Astrocyte (in vitro differentiated cells and primary cell): ENCODE measurements at places on chromosomes 5 and 9. TPM values are rescaled to one million over a fixed set of nuclear protein-coding genes. Genes with fewer than 3 reads are reported as not detected.

GRCh38 chr9:88775037-88775471, 216.2 kb upstream of the S1PR3 start:
- peak; percentile 98 for DNase-seq

- no peak for DNase-seq
Measured at GRCh38 chr5:87152886-87153285, 114.8 kb upstream of the RASA1 start.

GRCh38 chr5:166979307-166979895, 1312.0 kb upstream of the WWC1 start:
- DNase-seq = no peak

GRCh38 chr5:141514330-141515133, 25.7 kb downstream of the PCDHGC5 start:
- DNase-seq = peak; percentile 54

DNA sequence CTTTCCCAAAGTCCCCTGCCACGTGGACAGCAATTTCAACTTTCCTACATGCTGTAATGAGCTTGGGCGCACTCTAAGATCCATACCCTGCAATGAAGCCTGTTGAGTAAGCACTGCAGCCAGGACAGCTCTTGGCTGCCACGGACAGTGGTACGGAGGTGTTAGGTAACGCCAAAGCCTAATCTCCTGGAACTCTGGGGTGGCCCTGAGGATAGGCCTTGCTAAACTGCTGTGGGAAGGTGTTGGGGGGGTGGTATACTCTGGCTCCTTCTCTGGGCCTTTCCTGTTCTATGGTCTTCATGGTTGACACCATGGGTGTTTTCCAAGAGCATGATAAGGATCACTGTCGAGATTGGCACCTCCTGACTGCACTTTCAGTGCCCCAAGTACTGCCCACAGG, 66.4 kb upstream of the PITX1 start:
- DNase-seq = no peak

DNA sequence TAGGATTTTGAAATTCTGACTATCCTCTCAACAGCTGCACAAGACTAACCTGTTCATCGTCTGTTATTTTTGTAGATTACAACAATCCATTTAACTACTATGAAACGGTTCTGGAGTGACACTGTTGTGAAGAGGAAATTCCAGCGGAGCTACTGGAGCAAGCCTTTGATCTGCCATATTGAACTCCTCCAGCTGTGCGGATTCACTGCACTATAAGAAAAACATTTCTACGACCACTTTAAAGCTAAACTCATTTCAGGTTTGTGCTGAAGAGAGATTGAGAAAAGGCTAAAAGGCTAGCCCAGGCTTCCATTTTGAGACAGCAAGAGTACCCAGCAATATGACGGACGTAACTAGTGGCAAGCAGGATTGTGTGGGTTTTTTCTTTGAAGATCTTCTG, 104.9 kb upstream of the ANKH start:
- no peak for DNase-seq

DNA sequence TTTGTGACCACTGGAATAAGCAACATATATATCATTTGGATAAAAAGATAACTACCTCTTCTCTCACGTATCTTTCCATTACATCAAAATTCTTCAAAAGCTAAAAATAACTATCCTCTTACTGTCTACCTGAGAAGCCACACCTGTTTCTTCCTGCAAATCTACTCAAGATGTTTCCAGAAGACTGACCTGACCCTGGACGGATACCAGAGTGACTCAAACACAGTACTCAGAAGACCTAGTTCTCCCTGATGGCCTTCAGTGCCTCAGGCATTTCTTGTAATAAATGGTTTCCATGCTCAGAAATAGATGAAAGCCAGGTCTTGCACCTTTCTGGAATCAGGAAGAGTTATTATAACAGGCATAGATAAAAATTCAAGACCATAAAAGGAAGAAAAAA, 245.9 kb upstream of the PIK3R1 start:
- DNase-seq = no peak

DNA sequence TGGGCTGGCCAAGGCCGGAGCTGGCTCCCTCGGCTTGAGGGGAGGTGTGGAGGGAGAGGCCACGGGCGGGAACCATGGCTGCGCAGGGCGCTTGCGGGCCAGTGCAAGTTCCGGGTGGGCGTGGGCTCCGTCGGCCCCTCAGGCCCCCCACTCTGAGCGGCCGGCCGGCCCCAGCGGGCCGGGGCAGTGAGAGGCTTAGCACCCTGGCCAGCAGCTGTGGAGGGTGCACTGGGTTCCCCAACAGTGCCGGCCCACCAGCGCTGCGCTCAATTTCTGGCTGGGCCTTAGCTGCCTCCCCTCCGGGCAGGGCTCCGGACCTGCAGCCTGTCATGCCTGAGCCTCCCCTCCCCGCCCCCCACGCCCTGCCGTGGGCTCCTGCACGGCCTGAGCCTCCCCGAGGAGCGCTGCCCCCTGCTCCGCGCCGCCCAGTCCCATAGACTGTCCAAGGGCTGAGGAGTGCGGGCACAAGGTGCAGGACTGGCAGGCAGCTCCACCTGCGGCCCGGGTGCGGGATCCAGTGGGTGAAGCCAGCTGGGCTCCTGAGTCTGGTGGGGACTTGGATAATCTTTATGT, 184.2 kb downstream of the ATPSCKMT start:
- no peak for DNase-seq

Gene PCDHGA9
- 0.73 and 0.87 TPM in 2 replicates for total RNA-seq

GRCh38 chr5:90682278-90682677, 123.7 kb downstream of the ADGRV1 start:
- no peak for DNase-seq

Gene NTNG2
- 2.4 and 2.5 TPM in 2 replicates for total RNA-seq

GRCh38 chr5:72085319-72085718, 22.0 kb upstream of the MAP1B start:
- no peak for DNase-seq

DNA sequence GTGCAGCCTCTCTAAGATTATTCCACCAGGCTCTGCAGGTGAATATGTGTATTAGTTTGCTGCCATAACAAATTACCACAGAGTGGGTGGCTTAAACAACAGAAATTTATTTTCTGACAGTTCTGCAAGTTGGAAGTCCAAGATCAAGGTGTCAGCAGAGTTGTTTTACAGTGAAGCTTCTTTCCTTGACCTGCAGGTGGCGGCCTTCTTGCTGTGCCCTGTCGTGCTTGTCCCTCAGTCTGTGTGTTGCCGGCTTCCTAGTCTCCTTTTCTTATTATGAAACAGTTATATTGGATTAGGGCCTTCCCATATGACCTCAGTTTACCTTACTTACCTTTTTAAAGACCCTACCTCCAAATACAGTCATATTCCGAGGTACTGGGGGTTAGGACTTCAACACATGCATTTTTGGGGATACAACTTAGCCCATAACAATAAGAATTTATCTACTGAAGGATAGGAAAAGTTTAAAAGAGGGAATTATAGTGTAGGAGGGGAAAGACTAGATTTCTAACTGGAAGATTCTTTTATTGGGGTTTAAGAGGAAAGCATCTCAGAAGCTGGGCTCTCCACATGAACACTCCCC, 97.4 kb downstream of the OSTF1 start:
- DNase-seq = no peak

Gene C9orf50
- total RNA-seq = 0.41 TPM in 1 of 2 replicates, not detected in the other

Gene HSD17B3
- total RNA-seq = 0.26 TPM in 1 of 2 replicates, not detected in the other

DNA sequence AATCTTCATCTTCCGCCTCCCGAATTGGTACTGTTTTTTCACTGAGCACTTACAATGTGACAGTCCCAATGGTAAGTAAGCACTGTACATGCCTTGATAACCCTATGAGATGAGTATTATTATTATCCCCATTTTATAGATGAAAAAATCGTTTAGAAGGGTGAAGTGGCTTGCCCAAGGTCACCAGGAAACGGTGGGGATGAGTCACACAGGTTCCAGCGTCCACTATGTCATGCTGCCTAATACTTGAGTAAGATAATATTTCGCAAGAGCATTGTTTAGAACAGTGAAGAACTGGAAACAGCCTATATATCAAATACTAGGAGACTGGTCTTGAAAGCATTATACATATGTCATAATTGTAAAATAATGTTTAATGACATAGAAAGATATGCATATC, 12.9 kb downstream of the HAND1 start:
- no peak for DNase-seq

- DNase-seq = no peak
Measured at GRCh38 chr9:26157411-26157810, 479.2 kb upstream of the TUSC1 start.

DNA sequence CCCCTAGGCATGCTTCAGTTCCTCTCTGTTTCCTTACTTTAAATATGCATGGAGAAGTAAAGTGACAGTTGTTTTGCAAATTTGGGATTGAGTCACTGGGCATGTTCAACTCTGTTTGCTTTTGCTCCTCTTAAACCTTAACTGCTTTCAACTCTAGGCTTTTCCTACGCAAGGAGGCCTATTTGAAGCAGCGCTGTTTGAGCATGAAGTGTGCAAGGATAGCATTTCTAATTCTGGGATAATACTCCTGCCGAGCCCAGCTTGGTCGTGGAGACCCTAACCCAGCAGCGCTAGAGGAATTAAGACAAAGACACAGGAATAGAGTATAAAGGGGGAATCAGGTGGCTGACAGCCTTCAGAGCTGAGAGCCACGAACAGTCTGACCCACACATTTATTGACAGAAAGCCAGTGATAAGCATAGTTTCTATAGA, 803.4 kb upstream of the CDH10 start:
- no peak for DNase-seq

GRCh38 chr9:91803151-91803940, 146.7 kb downstream of the ROR2 start:
- DNase-seq = peak; percentile 25

Gene ADRA1B
- 1.4 and 1.9 TPM in 2 replicates for total RNA-seq
